ENCODE measurements at places on chromosomes 12 and 14. TPM values are rescaled to one million over a fixed set of nuclear protein-coding genes. Genes with fewer than 3 reads are reported as not detected.

- peak; percentile 36 for DNase-seq
These were observed 114.0 kb downstream of the DACT1 start for GRCh38 chr14:58751788-58752187.

AKAP5 gene
- total RNA-seq, result 8.0 TPM

DNA sequence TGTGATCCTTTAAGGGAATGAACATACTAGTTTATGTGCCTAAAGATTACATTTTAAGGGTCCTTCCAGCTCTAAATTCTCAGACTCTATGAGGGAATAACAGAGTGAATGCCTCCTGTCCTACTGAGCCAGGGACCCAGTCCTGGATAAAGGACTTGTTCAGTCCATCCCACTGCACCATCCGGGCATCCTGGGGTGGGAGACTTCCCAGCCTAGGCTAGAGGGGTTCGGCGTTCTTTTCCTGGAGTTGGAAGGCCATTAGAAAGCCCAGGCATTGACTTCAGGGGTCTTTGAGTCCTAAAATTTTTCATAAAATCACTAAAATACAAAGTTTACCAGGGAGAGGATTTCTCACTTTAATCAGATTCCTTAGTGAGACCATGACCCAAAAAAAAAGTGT lies 127.9 kb upstream of the FKBP4 start:
- DNase-seq, result no peak

DNA sequence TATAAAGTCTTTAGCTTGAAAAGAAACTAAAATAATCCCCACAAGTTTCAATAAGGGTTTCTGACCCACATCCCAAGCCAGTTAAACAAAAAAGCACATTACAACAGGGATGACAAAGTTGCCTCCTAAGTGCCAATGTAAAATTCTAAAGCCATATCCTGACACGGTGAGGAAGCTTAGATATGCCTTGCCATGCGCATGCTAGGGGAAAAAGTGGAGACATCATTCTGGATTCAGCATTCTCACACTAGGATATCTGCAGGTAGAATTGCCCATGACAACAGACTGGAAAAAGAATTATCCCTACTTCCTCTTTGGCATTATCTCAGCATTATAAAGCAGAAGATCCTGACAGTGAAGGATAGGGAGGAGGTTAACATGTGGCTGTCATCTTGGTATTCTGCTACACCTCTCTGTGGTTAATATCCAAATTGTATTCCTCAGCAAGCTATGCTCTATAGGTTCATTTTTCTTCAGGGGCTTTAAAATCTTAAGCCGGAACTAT lies 4.9 kb downstream of the DUSP6 start:
- DNase-seq, result no peak

DNA sequence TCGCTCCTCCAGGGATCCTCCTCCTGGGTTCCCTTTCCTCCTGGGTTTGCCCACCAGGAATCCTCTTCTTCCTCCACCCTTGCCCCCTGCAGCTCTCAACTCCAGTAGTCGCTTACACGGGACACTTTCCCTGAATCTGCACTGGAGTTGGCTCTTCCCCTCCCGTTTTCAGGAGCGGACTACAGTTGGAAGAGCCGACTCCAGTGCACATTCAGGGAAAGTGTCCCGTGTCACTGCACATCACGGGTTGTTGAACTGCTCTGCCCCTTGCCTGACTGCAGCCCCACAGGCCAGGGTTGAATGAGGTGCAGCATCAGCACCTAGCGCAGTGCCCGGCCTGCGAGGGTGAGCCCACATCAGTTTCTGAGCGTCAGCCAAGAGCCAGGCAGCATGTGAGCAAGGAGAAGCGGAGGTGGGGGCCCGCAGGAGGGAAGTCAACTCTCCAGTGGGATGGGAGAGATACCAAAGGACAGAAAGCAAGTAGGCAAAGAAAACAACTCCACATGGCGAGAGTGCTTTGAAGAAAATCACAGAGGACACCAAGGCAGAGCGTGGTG lies 13.1 kb downstream of the RAPGEF3 start:
- DNase-seq, result no peak

DNA sequence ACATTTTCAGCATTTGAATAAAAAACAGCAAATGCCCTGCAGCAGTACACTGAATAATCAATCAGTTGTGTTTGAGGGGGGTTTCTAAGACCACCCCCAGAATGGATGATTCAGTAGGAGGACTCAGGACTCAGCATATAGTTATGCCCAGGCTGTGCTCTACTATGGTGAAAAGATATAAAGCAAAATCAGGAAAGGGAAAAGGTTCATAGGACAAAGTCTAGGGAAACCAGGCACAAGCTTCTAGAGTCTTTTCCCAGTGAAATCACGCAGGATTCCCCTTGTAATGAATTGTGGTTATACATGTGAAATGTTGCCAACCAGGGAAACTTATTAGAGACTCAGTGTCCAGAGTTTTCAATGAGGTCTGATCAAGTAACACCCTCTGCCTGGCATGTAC lies 25.0 kb upstream of the SLC17A8 start:
- DNase-seq, result no peak

GRCh38 chr12:57487055-57487596 lies 742 bp upstream of the MARS1 start:
- no peak for DNase-seq

DNA sequence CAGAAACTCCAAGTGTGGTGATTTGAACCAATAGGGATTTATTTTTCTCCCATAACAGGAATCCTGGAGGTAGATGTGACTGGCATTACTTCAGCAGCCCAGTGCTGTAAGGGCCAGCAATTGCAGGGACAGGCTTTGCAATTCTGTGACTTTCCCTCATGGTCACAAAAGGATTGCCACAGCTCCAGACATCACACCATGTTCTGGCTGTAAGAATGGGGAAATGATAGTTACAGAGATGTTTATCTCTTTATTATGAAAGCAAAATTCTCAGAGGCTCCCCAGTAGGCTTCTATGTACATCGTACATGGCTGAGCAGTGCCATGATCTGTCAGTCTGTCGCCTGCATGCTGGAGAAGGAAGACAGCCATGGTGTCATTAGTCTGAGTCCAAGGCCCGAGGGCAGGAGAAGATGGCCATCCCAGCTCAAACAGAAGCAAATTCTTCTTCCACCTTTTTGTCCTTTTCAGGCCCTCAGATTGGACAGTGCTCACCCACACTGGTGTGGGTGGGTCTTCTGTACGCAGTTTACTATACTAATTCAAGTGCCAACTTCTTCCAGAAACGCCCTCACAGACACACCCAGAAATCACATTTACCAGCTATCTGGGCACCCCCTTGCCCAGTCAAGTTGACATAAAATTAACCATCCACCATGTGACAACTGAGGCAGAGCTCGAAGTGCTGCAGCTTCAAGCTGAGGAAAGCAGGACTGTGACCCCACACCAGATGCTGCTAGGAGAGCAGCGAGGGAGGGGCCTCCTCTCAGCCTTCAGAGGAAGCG lies 17.2 kb downstream of the ZBTB42 start:
- no peak for DNase-seq

GRCh38 chr12:132558042-132558856 lies 52.1 kb downstream of the LRCOL1 start:
- no peak for DNase-seq

DNA sequence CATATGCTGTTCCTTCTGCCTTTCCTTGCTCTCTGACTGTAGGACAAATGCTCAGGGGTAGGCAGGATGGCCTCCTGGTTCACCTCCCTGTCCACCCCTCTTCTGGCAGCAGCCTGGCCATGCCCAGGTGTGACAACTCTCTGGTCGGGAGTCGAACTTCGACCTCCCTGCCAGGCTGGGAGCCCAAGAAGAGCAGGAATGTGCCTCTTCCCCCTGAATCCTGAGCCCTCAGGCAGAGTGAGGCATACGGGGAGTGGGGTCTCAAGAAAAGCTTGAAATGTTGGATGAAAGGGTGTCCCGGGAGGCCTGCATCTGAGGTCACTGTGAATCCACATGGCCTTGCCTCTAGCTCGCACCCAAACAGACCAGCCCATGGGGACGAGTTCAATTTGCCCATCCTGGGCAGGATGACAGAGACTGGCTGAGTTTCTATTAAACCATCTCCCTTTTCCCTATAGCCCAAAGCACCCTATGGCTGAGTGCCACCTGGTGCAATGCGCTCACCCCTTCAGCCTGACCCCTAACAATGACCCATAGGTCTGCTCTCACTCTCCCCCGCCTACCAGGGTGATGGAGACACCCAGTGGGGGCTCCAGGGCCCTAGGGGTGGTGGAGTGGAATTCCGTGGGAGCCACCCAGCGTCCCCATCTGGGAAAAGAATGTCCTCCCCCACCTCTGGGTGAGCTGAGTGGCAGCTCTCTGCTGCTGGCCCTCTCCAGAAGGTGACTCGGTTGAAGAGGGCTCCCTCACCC lies 52.9 kb upstream of the DIO3 start:
- DNase-seq, result peak; percentile 11

PLA2G1B gene
- total RNA-seq, result not detected

AMDHD1 gene
- not detected for total RNA-seq
